Fibroblast of skin of left biceps (primary cell): ENCODE measurements at places on chromosomes 1 and 21.

DNA sequence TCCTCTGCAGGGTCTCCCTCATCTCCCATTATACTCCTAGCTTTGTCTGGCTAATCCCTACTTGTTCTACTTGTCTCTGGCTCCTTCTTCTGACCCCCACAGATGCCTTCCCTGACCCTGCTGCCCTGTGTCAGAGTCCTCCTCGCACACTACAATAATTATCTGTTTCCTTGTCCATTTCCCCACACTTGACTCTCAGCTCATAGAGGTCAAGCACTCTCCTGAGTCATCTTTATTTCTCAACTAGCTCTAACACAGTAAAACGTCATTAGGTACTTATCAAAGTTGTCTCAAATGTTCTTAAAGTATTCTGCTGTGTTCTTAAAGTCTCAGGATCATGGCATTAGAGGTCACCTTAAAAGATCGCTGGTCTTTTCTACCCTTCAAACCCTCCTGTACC lies 47.1 kb downstream of the C8A start:
- DNase-seq, result no peak

DNA sequence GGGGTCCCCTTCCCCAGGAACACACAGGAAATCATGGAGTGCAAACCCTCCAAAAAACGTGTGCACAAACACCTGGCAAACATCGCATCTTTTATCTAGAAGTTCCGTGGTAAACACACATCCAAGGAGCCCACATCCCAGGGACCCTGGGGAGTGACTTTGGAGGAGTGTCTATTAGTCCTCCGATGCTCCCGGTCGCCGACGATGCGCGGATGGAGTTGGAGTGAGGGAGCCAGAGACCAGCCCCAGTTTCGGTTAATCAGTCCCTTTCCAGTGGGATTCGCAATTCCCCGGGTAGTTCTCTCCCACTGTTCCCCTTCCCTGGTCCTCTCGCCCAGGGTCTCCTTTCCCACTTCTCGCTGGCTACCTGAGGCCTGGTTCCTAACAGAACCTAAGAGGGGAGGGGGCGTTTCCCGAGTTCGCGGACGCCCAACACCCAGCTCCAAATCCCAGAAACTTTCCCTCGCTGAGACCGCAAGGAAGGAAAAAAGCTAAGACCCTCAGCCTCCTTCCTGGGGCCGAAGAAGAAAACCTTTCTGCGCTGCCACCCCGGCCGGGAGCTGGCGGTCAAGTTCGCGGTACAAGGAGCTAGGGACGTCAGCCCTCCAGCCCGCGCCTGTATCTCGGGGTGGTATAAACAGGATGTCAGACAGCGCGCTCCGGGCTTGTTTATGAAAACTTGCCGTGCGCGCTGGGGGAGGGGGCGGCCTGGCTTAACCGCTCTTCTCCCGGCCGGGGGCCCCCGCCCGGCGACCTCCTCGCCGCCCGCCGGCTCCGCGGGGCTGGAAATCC lies 787 bp downstream of the JAK1 start:
- no peak for DNase-seq

- DNase-seq, result no peak
Measured at GRCh38 chr1:182381962-182382819, 9.4 kb downstream of the GLUL start.

GRCh38 chr1:1123581-1124507 lies 8.0 kb upstream of the C1orf159 start:
- DNase-seq, result no peak

GRCh38 chr1:47765236-47765635 lies 231.9 kb downstream of the TRABD2B start:
- no peak for DNase-seq

GRCh38 chr1:59880735-59881134 lies 45.8 kb downstream of the CYP2J2 start:
- DNase-seq, result no peak

DNA sequence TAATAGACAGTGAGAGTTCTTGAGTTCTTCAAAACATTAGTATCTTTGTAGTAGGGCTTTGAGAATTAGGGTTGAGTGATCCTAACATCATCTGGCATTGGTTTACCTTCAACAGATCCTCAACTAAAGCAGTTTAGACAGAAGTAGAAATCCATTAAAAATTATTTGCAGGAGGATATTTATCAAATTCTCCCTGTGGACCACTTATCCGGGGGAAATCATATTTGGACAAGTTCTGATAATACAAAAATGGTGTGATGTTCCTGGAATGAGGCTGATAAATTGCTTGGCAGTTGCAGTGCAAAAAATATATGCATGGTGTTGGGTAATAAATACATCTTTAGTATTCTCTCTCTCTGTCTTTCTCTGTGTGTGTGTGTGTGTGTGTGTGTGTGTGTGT lies 115.1 kb upstream of the CHODL start:
- no peak for DNase-seq

DNA sequence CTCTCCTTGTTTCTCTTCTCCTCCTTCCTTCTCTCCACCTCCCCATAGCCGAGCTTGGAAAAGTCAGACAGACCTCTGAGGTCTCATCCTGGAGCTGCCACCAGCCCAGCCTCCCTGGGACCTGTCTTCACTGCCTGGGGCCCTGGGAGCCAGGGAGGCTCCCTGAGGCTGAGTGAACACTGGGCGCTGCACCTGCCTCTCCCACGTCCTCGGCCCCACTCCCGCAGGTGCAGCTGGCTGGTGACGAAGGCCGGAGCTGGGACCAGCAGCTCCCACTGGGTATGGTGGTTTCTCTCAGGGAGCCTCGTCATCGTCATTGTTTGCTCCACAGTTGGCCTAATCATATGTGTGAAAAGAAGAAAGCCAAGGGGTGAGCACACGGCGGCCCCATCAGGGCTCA lies 5.3 kb downstream of the TNFRSF14 start:
- DNase-seq, result no peak

GRCh38 chr1:116763787-116764465 lies 9.7 kb downstream of the CD2 start:
- no peak for DNase-seq

DNA sequence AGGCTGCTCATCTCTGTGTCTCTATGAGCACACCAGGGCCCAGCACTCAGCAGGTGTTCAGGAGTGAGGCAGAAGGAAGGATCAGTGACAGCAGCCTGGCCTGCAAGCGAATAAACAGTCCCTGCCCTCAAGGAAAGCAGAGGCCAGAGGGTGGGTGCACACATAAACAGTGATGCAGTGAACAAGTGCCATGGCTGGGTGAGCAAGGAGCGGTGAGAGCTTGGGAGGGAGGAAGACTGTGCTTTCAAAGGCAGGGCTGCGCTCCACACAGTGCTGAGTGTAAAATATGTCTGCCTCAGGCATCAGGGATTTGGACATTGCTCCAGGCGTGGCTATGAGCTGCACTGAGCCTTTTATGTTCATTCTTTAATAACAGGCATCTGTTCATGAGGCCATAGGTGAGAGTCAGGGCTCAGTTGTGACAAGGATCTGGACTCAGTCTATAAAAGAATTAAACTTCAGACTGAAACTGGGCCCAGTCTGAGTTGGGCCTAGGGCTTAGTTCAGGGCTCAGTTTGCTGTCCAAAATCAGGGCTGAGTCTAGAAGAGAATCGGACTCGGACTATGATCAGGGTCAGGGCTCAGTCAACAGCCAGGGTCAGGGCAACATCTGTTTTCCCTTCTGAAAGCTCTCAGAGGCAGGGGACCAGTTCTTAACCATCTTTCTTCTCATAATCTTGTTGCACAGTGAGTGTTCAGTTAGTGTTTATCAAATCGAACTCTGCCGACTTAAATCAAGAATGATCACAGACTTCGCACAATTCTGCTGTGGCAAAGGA lies 213.7 kb downstream of the FOXD2 start:
- no peak for DNase-seq

GRCh38 chr21:45458281-45459170 lies 53.6 kb downstream of the COL18A1 start:
- DNase-seq, result no peak

GRCh38 chr1:203508463-203509073 lies 14.6 kb downstream of the OPTC start:
- no peak for DNase-seq

GRCh38 chr1:27548136-27548853 lies 55.6 kb downstream of the AHDC1 start:
- DNase-seq, result no peak

DNA sequence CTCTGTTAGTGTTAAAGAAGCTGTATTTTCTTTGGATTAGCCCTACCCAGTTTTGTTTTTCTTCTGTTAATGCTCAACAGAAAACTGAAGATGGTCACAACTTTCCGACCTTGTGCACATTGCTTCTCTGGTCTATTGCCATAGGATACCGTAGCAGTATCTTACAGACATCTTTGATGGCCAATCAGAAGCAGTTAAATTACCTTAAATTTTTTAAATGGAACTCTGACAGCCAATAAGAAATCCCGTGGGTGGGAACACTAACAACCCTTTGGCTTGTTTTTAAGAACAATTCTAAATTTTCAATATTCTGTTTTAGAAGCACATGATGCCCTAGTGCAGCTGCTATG lies 17.2 kb downstream of the NFYC start:
- peak; percentile 71 for DNase-seq

DNA sequence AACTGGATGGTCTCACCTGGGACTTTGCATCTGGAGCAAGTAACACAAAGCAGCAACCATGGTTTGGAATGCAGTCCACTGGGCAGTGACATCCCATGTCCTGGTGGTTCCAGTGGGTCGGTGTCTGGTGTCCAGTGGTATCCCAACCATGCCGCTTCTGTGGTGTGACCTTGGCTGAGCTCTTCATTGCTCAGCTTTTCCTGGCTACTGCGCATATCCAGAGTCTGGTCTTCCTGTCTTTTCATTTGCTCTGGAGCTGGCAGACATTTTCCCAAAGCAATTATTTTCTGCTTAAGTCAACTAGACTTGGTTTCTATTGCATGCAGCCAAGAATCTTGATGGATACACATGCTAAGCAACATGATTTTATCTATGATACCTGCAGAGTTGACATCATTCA lies 28.4 kb upstream of the CD2 start:
- no peak for DNase-seq

- peak; percentile 16 for DNase-seq
Measured at GRCh38 chr1:60762176-60762575, 320.2 kb upstream of the NFIA start.

GRCh38 chr1:182720463-182720862 lies 36.1 kb upstream of the RGS8 start:
- DNase-seq, result no peak

GRCh38 chr1:55468142-55468795 lies 253.1 kb upstream of the USP24 start:
- no peak for DNase-seq

DNA sequence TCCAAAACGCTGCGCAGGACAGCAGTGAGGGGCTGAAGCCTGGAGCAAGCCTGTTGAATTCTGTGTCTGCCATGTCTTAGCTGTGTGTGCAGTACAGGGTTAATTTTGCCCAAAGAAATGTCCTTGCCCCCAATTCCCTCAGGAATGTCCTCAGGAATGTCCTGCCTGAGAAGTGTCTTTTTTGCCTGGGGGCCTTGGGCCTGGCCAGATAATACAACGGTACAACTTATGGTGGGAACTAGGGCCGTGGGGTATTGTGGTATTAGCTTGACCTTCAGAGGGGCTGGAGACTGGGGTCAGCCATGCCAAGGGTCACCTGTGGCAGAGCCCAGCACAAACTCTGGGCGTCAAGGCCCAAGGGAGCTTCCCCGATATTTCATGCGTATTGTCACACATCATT lies 107.7 kb downstream of the AJAP1 start:
- DNase-seq, result no peak
